ENCODE measurements at places on chromosomes 5 and 9.
A peak's percentile ranks its signal among the peaks of the same experiment; 100 is the strongest.

DNA sequence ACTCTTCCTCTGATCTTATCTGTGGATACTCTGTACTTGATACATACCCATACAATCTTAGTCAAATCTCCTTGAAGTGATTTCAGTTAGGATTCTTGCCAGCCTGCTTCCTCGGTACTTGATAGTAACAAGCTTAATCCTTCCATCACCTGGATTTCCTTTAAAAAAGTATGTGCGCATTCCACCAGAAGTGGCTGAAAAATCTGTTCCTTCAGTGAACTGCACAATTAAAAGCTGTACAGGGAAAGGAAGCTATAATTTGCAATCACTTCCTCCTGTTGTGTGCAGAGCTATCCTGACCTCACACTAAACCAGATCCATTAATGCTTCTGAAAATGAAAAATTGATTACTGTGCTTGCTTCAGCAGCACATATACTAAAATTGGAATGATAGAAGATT lies 47.3 kb downstream of the PWWP2A start:
- DNase-seq, result no peak

DNA sequence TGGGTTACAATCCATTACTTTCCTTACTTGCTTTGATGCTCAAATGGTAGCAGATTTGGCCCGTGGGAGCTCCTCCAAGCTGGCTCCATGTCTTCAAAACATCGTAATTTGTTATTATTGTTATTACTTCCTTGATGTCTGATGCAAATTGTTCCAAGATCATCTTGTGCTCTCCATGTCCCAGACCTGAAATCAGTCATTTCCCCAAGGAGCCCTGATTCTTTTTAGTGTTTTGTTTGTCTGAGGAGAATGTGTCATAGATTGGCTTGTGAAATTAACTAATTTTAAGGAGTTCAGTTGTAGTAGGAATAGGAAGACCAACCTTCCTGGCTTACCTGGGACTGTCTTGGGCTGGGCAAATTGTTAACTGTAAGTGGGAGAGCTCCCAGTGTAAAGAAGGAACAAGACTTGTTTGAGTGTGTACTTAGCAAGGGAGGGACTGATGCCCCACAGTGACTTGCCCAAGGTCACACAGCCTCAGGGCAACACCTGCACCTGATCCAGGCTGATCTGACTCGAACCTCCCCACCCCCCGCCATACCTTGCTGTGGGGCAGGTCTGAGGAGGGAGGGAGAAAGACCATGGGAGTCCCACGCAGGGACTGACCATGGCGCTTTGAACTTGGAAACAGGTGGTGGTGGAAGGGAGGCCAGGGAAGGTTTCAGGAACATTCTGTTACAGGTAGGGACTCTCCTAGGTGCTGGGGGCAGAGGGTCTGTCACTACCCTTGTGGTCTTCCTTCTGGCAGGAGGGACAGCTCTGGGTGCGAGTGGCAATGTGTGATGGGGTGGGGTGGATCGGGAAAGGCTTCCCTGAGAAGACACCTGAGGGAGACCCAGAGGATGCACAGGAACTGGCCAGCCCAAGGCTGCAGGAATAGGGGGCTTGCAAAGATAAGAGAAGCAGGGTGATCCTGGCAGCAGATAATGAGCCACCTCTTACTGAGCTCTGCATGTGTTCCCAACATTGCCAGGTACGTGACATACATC lies 2.7 kb upstream of the BICD2 start:
- DNase-seq, result no peak

- DNase-seq, result no peak
Observed at GRCh38 chr5:76522103-76522935, 100.9 kb downstream of the F2RL2 start.

- DNase-seq, result no peak
Observed at GRCh38 chr9:130276955-130277354, 11.4 kb downstream of the HMCN2 start.

GRCh38 chr5:14405267-14405666 lies 176.3 kb upstream of the OTULINL start:
- no peak for DNase-seq

GRCh38 chr5:151123897-151124751 lies 33.5 kb downstream of the ANXA6 start:
- DNase-seq, result peak; percentile 46

GRCh38 chr9:4774209-4774608 lies 18.5 kb upstream of the RCL1 start:
- DNase-seq, result peak; percentile 89
